Left cardiac atrium (tissue), 4 donors: ENCODE measurements at places on chromosomes 1 and 21. TPM values are rescaled to one million over a fixed set of nuclear protein-coding genes. Genes with fewer than 3 reads are reported as not detected.

Gene SPRR4
- not detected for total RNA-seq

Gene UBE2U
- total RNA-seq = not detected

GRCh38 chr1:8137481-8138244 lies 111.6 kb upstream of the ERRFI1 start:
- peak; percentile 30 for DNase-seq

GRCh38 chr1:87989346-87989745 lies 660.7 kb downstream of the LMO4 start:
- DNase-seq = no peak

Gene RAP1GAP
- total RNA-seq = 16.4 TPM

DNA sequence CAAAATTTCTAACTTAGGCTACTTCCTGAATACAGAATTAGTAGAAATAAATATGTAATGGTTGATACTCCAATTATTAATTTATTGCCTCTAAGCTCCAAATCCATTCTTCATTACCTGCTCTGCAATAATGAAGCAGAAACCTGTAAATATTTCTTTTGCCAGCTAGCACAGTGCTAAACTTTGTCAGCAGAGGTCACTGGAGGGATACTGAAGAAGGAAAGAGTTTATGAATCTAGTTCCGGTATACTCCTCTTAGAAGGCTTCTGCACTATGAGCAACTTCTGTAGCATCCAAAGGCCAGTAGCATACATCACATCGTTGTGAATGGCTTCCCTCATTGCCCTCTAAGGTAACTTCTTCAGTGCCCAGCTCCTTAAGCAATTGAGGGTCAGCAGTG lies 81.0 kb upstream of the LHX8 start:
- DNase-seq = no peak

DNA sequence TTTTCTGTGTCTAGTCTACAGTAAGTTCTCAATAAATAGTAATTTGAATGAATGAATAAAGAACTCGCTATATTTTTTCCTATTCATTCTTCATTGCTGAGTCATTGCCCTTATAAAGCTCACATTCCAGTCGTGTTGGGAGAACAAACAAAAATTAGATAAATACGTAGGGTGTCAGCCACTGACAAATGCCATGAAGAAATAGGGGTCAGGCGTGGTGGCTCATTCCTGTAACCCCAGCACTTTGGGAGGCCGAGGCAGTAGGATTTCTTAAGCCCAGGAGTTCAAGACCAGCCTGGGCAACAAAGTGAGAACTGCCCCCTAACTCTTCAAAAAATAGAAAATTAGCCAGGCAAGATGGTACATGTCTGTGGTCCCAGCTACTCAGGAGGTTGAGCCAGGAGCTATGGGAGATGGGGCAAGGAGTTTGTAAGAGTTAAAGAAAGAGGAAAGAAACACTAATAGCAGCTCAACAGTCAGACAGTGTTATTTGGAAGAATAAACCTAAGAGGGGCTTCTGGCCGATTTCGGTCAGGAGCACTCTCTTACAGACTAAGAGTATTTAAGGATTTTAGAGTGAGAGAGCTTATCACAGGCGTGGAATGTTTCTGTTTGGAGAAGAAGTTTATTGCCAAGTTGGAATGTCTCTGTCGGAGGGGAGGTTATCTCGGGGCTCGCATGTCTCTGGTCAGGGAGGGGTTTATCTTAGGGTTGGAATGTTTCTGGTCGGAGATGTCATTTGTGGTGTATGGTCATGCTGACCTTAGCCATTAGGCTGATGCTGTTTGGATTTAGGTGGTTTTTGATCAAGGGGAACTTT lies 1.8 kb upstream of the CHML start:
- DNase-seq = no peak

- DNase-seq = no peak
These were observed 24.4 kb upstream of the LEPR start for GRCh38 chr1:65395887-65396612.

GRCh38 chr1:53913352-53914033 lies 19.5 kb downstream of the DIO1 start:
- DNase-seq = no peak

GRCh38 chr1:153628638-153629342 lies 556 bp downstream of the S100A1 start:
- DNase-seq = no peak

DNA sequence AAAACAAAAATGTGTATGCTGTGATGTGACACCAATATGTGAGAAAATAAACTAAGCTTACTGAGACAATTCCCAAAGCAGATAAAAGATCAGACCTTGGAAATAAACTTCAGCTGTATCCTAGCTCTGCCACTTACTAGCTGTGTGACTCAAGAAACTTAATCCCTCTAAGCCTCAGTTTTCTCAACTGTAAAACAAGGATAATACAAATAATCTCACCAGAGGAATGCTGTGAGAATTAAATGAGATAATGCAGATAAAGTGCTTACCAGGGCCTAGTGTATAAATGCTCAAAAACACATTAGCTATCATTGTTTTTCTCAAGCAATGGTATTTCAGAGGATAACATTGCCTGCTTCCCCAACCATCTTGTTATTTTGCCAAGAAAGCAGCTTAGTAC lies 2.1 kb downstream of the HEATR1 start:
- DNase-seq = no peak

Gene ARHGEF10L
- 44.9 TPM for total RNA-seq

DNA sequence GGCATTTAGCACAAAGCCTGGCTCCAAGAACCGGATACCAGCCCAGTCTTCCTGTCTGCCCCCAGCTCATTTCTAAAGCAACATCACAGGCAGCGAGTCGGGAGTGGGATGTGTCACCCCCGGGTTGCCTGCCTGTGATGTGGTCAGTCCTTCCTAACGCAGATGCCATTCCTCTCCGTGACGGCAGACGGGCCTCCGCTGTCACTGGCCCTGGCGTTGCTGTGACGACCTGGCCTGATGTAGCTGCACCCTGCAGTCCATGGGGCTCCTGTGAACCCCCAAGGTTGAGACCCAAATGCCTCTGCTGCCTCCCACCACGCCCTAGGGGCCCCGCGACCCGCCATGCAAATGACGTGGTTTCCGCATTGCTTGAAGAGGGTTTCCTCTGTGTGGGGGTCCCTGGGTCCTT lies 12.3 kb downstream of the TNFRSF1B start:
- DNase-seq = peak; percentile 57

Gene FAM163A
- total RNA-seq = not detected

Gene CHML
- 5.9 TPM for total RNA-seq

DNA sequence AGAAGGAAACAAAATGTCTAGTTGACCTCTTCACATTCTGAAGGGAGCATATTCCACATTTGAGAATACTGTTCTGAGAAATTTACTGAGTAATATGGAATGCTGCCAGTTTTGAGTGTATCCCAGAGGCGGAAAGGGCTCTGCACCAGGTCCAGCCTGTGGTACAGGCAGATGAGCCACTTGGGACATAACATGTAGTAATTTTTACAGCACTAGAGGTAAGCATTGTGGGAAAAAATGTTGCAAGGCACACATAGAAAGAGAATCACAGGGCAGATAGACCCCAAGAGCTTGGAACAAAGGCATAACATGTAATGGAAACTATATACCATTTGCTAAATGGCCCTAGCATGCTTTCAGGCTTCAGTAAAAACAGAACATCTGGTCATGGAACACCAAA lies 228.5 kb downstream of the USH2A start:
- no peak for DNase-seq

Gene KANK4
- total RNA-seq = 4.0 TPM
